D341Med (cell line): ENCODE measurements at places on chromosomes 7 and 10.

DNA sequence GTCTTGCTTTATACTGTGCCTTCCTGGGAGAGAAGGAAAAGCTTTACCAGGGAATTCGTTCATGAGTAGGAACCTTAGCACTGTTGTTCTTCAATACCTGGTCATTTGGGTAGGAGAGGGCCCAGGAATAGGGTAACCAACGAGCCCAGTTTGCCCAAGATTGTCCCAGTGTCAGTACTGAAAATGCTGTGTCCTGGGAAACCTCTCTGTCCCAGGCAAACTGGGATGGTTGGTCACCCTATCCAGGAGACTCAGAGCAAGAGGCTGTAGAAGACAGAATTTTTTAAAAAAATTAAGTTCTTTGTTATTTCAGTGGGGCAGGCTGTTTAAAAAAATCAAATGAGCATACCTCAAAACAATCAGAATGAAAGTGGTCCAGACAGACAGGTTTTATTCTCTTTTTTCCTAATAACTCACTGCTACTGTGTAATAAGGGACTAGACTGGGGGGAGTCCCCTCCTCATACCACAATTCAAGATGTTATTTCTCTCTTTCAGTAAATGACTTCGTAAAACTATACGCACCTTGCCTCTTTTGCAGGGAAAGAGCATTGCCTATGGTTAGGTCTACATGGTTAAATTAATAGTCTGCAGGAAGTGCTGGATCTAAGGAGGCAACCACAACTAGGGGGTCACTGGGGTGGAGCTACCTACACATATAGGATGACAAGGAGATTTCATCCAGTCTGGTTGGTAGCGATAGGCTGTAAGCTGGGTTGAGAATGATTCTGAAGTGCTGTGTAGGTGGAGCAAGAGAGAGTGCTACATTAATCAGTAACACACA lies 41.1 kb upstream of the FAM133B start:
- no peak for DNase-seq

GRCh38 chr7:33278095-33278494 lies 148.7 kb downstream of the BBS9 start:
- no peak for DNase-seq

DNA sequence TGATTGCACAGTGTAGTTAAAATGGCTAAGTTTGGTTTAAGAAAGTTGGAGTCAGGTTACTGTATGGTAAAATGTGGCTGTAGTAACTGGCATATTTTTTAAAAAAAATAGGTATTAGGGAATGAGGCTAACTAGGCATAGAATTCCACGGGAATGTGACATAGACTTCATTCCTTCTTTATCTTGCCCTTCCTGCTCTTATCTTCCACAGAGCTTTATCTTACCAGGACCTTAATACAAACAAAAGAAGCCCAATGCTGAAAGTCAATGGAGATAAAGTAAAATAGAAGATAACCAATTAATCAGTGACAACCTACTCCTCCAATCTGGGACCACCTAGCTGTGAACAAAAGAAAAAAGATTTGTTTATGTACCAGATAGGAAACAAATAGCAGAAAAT lies 58.1 kb downstream of the TET1 start:
- no peak for DNase-seq

DNA sequence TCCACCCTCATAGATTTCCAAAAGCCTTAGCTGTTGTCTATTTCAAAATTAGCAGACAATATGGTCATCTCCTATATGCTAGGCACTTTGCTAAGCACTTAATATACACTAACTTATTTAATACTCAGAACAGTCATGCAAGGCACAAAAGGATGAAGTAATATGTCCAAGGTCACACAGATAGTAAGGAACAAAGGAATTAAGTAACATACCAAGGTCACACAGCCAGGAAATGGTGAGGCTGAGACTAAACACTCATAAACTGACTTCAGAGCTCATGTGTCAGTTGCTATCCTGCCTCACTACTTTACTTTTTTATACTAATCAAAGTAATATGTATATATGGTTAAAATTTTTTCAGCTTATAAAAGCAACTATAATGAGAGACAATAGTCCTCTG lies 23.6 kb upstream of the HIBADH start:
- no peak for DNase-seq

- DNase-seq, result no peak
These were observed 77.0 kb downstream of the OAT start for GRCh38 chr10:124341768-124342135.

GRCh38 chr7:5212633-5213285 lies 22.7 kb downstream of the WIPI2 start:
- DNase-seq, result no peak

- no peak for DNase-seq
These were observed 9.5 kb upstream of the SMC3 start for GRCh38 chr10:110558041-110558440.

DNA sequence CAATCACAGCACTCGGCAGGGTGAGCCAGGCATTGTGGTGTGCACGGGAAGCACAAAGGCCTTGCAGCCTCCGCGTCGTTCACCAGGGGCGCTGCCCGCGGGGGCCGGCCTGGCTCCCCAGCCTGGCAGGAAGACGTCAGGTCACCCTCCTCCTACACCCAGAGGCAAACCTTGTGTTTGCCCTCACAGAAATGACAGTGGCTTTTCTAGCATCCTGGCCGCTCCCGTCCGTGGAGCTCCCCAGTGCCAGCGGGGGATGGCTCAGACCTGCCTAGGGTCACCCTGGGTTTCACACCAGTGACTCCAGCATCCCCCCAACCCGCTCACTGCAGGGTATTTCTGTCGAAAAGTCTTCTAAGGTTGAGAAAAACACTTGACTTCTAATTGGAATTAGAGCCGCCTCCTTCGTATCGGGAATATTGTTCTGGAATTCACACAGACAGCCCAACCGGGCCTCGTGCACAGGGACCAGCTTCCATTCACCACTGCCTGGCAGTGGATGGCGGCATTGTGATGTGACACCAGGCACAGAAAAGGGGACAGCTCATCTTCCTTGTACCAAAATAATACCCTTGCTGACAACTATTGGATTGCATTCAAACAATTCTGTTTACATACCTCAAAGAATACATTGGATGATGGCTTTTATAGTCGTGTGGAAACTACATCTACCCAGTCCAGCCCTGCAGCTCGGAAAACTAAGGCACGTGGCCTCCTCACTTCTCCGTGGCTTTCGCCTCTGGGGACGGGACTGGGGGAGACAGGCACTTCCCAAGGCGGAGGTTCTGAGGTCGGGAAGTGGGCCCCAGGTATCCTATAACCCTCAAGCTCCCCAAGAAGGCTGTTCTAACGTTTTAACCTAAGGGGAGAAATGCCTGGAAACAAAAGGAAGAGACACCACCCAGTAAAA lies 109.0 kb downstream of the EBF3 start:
- no peak for DNase-seq

DNA sequence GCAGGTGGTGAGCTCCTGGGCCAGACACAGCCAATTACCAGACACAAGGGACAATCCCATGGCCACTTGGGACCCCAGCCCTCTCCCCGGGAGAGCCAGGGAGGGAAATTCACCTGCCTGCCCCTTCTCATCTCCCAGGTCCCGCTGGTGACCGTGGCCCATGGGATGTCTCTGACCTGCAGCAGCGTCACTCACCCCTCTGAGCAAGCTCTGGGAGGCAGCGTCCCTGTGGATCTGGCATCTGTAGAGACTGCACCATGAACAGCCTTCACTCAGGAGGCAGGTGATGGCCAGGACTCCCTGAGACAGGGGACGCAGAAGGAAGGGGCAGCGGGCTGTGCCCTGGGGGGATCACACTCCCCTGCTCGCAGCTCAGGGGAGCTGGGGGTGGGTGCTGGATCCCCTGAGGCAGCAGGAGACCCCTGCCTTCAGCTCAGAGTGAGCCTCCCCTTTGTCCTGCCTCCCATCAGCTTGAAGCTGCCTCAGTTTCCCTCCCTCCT lies 90.8 kb downstream of the FOXL3 start:
- DNase-seq, result peak; percentile 26

GRCh38 chr10:50216894-50217293 lies 34.4 kb downstream of the ASAH2 start:
- no peak for DNase-seq

GRCh38 chr7:98655611-98656010 lies 38.5 kb downstream of the NPTX2 start:
- DNase-seq, result no peak

DNA sequence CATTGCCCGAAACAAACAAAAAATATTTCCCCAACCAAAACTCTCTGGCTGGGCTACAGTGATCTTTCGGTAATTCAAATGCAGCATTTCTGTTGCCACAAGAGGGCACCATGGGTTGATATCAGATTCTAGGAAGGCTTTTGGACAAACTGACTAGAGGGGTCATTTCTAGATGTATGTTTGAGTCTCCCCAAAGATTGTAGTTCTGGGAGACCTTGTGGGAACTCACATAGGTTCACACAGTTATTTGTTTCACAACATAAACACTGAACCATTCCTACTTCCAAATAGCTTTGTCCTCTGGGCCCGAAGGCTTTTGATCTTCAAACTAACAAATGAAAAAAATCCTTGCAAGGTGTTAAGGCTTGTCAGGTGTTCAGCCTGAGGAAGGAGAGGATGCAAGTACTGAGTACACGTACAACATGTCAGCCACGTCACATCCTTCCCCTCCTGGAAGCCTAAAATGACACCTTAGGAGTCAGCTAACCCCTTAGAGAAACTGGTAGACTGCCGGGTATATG lies 37.0 kb upstream of the IL15RA start:
- peak; percentile 58 for DNase-seq

DNA sequence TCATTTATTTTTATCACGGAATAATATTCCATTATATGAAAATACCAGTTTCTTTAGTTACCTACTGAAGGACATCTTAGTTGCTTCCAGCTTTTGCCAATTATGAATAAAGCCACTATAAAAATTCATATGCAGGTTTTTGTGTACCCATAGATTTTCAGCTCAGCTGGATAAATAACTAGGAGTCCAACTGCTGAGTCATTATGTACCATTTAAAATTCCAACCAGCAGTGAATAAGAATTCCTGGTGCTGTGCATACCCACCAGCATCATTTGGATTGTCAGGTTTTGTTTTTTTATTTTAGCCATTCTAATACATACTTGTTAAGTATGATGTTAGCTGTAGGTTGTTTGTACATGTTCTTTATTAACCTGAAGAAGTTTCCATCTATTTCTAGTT lies 14.5 kb downstream of the FAM24B start:
- DNase-seq, result no peak

DNA sequence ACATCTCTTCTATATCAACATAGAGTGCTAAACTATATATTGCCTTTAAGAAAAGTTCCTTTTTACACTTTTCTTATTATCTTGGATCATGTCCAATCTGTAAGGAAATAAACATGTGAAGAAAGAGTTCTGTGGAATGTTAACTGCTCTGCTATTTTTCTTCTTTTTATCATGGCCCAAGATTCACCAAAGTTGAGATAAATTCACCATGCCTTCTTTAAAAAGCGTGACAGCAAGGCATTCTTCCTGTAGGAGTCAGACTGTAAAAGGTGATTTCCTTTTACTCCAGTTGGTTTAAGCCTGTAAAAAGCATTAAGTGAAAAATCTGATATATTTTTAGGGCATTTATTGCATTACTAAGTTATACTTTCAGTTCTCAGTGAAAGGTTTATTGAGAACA lies 165.7 kb upstream of the FZD1 start:
- no peak for DNase-seq

- no peak for DNase-seq
These were observed 31.2 kb downstream of the SMNDC1 start for GRCh38 chr10:110273474-110273873.

- DNase-seq, result no peak
These were observed 2.8 kb downstream of the HOXA10 start for GRCh38 chr7:27171325-27171636.

DNA sequence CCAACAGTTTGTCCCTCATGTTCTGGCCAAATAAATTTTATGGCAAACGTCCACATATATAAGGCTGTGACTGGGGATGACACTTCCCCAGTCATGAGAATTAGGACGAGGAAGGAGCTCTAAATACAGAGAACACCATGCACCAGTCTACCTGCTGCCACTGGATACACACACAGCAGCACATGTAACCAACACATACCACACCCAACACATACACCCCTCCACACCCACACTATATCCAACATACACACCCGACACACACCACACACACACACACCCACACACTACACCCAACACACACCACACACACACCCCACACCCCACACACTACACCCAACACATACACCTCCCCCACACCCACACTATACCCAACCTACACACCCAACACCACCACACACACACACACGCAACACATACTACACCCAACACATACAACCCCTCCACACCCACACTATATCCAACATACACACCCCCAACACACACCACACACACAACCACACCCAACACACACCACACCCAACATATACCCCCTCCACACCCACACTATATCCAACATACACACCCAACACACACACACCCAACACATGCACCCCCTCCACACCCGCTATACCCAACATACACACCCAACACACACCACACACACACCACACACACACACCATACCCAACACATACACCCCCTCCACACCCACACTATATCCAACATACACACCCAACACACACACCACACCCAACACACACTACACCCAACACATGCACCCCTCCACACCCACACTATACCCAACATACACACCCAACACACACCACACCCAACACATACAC lies 74.1 kb downstream of the HIPK2 start:
- no peak for DNase-seq

DNA sequence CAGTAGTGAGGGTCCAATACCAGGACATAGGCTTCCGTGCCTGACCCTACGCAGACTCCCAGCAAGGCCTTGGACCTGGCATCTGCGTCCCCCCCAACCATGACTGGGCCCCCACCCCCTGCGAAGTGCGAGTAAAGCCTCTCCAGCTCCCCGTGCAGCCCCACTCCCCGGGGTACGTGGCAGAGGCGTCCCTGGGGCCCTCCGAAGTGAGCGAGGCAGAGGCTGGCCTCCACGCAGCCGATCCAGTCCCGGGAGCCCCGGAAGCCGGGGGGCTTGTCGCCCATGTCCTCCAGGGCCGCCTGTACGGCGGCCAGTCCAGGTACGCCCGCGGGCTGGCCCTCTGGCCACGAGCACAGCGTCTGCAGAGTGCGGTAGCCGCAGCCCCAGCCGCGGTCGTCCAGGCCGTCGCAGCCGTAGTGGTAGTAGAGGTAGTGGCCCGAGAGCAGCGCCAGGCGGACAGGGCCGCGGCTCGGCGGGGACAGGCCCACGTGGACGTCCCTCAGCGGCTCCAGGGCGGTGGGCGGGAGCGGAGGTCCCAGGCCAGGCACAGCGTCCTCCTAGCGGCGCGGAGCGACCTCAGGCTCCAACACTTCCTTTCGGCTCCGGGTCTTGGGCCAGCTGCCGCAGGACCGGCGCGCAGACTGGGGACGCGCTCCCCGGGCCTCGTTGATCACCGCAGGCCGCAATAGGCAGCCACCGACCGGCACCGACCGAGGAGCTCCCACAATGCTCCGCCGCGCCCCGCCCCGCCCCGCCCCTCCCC lies at the start of gene UFSP1:
Gene UFSP1, minus strand, starts transcription at position 728 of the 763 bp plus-strand sequence. Its CDS starts 444 bp downstream, at position 284.
- DNase-seq, result no peak

DNA sequence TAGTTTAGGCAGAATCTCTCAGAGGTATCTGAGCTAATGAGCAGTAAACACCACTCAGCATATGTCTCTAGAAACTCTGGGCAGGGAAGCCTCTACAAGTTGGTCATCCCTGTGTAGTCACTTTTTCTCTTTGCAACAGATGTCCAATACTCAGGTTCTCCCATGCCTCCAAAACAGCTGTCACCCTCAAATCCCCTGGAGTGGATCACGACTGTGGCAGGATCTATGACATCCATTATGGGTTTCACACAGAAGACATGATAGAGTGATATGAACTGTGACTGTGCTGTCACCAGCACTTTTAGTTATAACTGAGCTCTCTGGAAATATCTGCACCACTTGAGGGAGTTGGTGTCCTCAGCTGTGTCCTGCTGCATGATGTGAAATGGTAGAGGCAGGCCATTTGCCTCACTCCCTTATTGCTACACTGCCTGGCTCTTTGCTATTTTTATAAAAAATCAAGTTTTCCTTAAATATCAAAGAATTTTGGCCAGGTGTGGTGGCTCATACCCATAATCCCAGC lies 24.1 kb upstream of the ZNRF2 start:
- no peak for DNase-seq
